ENCODE measurements at places on chromosomes 6 and 20.
A peak's percentile ranks its signal among the peaks of the same experiment; 100 is the strongest.

DNA sequence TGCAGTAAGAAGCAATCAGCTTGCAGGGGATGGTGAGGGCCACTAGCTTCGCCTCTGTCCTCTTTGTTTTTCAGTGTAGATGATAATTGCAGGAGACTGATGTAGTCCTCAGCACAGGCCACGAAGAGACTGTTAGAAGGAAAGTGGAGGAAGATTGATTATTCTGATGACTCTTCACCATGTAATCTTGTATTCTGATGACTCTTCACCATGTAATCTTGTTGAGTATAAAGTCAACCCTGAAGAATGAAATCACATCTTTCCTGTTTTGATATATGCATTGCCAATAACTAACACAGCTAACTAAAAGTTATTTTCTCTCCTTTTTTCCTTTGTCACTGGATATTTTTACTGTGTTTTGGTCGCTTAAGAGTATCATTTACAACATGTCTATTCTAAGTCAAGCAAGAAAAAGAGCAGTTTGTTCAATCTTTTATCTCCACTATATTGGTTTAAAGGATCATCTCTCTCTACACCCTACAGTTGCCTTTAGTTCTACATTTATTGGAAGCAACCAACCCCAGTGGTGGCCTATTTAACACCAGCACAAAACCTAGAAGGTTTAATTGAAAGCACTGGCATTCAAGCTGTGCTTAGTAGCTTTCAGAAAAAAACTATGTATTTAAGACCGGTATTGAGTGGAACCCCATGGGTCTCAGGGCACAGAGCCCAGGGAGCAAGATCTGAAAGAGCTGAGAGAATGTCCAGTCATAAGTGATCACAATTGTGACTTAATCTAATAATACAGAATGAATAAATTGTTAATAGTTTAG lies 107.2 kb upstream of the BTBD3 start:
- DNase-seq = no peak

DNA sequence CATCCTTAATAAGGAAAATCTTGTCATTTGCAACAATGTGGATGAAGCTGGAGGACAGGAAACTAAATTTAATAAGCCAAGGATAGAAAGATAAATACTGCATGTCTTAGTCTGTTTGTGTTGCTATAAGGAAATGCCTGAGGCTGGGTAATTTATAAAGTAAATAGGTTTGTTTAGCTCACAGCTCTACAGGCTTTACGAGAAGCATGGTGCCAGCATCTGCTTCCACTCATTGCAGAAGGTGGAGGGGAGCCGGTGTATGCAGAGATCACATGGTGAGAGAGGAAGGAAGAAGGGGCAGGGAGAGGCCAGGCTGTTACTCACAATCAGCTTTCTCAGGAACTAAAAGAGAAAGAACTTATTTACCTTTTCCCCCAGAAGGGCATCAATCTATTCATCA lies 118.9 kb upstream of the SMLR1 start:
- no peak for DNase-seq

- no peak for DNase-seq
Observed at GRCh38 chr20:62301111-62301668, 1.6 kb upstream of the ADRM1 start.

DNA sequence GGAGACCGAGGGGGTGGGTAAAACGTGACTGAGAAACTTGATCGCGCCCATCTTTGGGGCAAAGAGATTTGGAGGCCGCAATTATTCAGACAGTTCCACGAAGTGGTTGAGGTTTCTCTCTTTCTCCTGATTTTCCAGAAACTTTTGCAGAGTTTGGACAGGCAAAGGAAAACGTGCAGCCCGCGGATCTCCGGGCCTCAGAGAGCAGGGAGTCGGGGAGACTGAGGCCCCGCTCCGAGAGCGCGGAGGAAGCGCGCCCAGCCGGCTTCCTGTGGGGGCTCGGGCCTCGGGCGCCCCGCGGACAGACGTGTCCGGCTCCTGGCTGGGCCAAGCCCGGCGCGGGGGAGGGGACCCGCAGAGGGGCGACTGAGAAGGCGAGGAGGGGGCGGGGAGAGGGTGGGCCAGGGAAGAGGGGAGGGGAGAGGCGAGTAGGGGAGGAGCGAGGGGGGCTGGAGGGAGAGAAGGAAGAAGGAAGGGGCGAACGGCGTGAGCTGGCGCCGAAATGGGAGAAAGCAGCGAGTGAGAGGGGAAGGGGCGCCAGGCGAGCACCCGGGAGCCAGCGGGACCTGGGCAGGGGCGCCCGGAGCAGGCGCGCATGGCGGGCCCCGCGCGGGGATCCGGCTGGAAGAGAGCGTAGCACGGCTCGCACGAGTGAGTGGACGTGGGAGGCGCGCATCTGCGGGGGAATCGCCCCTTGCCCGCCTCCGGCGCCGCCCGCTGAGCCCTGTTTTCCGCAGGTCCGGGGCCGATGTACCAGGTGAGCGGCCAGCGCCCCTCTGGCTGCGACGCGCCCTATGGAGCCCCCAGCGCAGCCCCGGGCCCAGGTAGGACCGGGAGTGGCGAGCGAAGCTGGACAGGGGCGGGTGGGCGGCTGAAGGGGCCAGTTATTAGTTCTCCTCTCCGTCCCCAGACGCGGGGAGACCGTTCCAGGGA lies at the start of gene MDFI:
Gene MDFI (plus strand): TSS at position 467 of the 933 bp plus-strand sequence. CDS start 282 bp downstream, at position 749.
- no peak for DNase-seq

GRCh38 chr6:88376768-88377387 lies 210.7 kb upstream of the CNR1 start:
- DNase-seq = no peak

GRCh38 chr6:12841619-12842018 lies 125.1 kb downstream of the PHACTR1 start:
- no peak for DNase-seq

GRCh38 chr20:35172434-35172806 lies 548 bp downstream of the PROCR start:
- no peak for DNase-seq

DNA sequence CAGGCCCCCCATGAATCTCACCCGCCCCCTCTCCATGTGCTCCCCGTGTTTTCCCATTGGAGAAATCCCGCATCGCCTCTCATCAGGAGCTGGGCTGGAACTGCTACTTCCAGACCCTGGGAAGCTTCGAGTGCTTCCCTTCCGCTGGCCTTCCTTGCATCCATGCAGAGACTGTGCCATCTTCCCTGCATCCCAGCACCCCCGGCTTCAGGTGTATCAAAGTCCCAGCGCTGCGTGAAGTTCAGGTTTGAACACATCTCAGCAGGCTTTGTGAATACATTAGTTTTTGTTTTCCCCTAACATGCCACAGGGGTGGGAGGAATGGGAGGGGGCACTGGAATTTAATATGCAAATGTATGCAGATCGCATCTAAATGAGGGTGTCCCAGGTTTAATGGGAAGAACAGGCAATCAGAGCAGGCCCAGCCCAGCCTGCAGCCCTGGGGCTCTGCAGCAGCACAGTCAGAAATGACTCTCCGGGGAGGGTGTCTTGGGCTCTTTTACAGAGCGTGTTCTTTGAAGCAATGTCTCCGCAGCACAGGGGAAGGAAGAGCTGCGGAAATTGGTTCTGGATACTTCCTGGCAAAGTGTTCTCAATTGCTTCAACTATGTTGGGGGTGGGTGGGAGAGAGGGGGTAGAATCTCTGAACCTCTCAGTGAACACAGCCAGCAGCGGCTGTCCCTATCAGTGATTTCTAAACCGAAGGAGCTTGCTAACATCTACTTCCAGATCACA lies 8.3 kb upstream of the MMP9 start:
- peak; percentile 54 for DNase-seq

- no peak for DNase-seq
Observed at GRCh38 chr6:131460614-131461000, 112.4 kb upstream of the ARG1 start.

- DNase-seq = no peak
Observed at GRCh38 chr6:115667478-115668026, 393.1 kb downstream of the FRK start.

DNA sequence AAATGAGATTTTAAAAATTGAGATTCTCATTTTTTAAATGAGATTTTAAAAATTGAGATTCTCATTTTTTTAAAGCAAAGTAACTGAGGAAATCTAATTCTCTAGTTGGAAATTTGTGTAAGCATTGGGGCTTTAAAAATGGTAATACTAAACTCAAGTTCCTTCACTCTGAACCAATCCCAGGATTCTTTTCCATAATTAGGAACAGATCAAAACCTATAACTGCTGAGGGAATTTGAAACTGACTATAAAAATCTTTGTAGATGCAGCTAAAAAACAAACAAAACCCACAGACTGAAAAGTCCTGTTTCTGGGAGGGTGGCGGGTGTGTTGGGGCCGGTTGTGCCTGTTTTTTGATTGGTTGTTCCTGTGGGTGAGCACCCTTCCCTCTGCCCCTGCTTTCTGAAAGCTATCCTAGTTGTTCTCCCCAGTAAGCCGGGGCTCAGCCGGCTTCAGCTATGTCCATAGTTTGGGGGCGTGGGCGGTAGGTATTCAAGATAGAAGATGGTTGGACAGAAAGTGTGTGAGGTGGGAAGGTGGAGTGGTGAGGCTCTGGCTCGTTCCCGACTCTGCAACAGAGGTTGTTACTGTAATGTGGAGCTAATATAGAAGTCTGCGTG lies 49.3 kb downstream of the GFRA4 start:
- no peak for DNase-seq

- DNase-seq = no peak
Observed at GRCh38 chr6:132931936-132932514, 117.7 kb downstream of the RPS12 start.

- peak; percentile 85 for DNase-seq
Observed at GRCh38 chr20:57596998-57597939, 23.0 kb downstream of the ZBP1 start.

GRCh38 chr6:36065916-36066315 lies 38.3 kb downstream of the MAPK14 start:
- DNase-seq = no peak

GRCh38 chr6:108576709-108577108 lies 16.0 kb downstream of the FOXO3 start:
- no peak for DNase-seq

DNA sequence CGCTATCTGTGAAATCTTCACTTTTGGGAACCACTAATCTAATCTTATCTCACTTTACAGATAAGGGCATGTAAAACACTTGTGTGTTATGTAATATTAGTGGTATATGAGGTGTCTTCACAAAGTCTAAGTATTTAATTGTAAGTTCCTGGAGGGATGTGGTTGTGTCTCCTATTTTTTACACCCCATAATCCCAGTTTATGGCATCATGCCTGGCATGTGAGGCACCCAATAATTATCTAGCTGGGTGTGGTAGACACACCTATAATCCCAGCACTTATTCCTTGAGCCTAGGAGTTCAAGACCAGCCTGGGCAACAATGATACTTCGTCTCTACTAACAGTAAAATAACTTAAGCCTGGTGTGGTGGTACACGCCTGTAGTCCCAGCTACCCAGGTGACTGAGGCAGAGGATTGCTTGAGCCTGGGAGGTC lies 16.5 kb upstream of the TBCC start:
- no peak for DNase-seq

DNA sequence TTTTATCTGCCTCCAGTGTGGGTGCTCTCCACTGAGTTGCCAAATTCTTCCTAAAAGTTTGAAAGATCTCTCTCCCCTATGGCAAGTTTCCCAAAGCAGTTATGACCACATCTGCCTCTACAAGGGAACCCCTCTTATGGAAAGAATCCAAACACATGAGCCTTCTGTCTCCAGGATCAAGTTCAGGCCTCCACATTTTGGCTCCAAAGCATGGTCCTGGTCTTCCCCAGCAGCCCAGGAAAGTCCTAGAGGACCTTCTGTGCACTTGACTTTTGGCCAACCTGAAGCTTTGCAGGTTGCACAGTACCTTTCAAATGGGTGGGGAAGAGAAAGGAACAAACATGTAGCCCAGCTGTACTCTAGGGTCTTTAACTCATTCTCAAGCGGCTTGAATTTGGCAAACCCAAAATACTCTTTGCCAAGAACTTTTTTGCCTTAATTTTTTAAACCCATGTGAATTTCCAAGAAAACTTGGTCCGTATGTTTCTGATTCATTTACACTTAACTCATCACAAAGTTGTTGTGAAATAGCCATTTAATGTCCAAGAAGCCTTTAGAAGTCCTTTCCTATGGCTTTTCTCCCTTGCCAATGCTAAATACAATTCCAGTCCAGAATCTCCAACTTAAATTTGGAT lies 240.1 kb upstream of the TBX18 start:
- DNase-seq = no peak

DNA sequence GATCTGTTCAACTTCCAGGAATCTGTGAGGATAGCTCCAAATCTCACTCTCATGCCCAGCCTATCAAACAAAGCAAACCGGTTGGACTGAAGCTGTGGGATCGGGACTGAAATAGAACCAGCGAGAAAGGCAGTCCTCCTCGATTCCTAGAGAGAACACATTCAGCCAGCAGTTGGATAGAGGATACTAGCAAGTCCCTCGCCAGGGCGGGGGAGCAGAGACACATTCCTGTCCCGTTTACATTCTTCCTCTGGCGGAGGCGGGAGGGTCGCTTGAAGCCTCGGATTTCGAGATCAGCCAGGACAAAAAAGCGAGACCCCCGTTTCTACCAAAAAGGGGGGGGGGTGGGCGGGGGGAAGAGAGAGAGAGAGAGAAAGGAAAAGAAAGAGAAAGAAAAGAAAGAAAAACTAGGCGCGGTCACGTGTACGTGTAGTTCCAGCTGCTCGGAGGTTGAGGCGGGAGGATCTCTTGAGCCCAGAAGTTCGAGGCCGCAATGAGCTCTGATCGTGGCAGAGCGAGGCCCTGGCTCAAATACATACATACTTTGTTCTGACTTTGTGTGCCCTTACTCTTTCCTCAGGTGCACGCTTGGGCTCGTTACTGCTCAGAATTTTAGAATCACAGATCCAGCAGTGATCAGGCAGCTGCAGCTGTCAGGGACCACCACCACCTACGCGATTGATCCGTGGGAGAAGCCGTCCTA lies 19.5 kb downstream of the ZNF311 start:
- peak; percentile 11 for DNase-seq

DNA sequence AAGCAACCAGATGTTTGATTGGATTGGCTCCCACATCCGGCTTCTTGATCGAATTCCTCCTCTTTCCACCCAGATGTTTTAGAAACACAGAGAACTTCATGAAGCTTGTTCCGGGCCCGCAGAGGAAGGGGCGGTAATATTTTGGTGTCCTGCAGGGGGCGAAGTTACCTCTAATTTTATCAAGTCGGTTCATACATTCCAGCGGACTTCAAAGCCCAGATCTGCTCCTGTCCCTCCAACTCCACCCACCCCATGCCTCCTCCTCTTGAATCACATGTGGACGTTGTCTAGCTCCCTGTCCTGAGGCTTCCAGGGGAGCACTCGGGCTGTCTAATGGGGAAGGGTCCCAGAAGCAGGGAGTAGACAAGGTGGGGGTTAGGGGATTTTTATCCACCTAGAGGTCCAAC lies 2.9 kb upstream of the BMP6 start:
- DNase-seq = peak; percentile 67

GRCh38 chr6:35679399-35679798 lies 9.3 kb downstream of the FKBP5 start:
- no peak for DNase-seq

DNA sequence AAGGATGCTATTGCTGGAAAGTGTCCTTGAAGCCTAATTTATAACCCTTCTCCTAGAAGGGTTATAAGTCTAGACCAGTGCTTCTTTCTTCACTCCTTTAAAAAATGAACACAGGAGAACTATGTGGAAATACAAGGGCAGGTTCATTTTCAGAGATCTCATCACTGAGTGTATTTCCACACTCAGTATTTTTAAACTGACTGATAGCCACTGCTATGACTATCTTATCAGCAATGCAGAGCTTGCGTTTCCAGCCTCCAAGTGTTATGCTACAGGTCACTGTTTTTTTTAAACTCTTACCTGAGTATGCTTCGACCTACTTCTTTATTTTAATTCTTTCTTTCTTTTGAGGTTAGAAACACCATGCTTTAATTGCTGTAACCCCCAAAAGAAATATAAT lies 319.1 kb downstream of the ARHGAP18 start:
- no peak for DNase-seq
